Fibroblast of the aortic adventitia (primary cell): ENCODE measurements at places on chromosomes 2 and 18.

DNA sequence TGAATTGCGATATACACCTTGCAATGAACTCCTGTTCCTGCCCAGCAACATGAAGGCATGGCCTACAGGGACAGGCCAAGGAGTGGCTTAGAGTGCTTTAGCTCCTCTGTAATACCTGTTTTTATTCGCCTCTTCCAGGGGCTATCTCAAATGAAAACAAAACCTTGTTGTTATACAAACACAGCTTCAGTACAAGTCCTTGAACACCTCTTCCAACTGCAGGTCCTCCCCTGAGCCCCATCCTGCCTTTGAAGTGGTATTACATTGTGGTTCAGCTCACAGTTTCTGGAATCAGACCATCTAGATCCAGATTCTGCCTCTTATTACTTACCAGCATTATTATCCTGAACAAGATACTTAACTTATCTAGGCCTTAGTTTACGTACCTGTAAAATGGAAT, 83.0 kb upstream of the HNRNPA3 start:
- no peak for DNase-seq

DNA sequence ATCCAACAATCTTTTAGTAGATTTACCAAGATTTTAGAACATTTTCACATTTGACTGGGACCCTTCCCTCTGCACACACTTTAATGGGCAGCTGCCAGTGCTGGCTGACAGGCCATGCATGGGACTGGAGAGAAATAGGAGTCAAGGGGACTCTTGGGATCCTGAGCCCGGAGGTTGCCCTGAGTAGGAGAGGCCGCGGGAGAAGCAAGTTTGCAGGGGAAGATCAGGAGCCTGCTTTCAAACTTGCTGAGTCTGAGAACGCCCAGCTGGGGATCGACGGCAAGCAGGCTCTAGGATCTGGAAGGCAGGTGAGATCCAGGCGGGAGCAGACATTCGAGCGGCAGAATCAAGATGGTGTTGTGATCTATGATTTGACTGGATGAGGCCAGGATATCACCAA, 186.1 kb downstream of the HDAC4 start:
- no peak for DNase-seq

GRCh38 chr2:239302808-239303557, 97.8 kb downstream of the HDAC4 start:
- no peak for DNase-seq

GRCh38 chr2:77519164-77519887, 2.9 kb downstream of the LRRTM4 start:
- DNase-seq, result no peak

DNA sequence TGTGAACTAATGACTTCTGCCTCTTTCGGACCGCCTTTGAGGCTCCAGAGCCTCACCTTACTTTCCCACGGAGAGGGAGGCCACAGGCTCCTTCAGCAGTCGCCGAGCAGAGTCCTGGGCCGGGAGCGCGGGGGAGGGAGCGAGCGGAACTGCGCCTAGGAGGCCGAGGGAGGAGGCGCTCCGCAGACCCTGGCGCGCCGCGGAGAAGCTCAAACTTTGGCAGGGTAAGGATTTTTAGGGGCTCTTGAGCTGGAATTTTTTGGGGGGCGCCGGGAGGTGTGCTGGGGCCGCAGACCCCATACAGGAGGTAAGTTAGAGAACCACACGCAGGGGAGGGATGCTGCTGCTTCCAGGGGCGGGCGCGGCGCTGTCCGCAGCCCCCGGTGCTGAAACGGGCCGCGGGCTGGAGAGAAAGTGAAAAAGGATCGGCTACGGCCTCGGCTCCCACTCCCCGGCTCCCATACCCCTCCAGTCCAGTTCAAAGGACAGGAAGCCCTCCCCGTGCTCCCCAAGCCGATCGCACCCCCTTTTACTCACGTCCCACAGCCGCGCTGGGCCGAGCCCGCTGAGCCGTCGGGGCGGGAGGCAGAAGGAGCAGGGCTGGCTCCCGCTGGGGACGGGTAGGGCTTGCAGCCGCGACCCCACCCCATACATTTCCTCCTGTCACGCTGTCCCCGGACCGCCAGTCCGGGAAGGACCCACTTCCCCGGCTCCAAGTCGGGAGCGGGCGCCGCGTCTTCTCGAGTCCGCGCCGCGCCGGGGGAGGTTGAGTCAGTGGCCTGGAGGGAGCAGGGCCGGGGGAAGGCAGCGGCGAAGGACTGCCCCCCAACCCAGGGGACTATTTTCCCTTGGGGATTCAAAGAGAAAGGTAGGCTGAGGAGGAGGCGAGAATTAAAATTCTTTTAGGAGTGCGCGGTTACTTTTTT, at the start of gene CNGA3:
Gene CNGA3, plus strand, starts transcription at position 146 of the 926 bp plus-strand sequence. CDS start 23,520 bp downstream, outside the sequence.
- DNase-seq, result peak; percentile 24

- DNase-seq, result no peak
These were observed 91.5 kb downstream of the MYCN start for GRCh38 chr2:16031848-16032159.

DNA sequence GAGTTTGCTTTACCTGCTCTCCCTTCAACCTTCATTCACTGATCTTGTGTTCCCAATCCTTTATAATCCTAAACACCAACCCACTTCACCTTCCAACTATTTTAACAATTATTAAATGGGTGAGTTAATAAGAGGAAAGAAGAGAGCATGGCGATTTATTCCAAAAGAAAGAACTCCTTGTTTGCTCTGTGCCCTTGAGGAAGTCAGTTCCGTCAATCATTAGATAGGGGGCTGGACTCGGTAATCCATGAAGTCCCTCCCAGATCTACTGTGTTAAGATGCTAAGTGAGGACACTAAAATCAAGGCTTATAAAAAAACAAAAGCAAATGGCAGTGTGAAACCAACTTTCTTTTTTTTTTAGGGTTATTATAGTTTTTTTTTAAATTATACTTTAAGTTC, 589.9 kb downstream of the XIRP2 start:
- DNase-seq, result no peak

DNA sequence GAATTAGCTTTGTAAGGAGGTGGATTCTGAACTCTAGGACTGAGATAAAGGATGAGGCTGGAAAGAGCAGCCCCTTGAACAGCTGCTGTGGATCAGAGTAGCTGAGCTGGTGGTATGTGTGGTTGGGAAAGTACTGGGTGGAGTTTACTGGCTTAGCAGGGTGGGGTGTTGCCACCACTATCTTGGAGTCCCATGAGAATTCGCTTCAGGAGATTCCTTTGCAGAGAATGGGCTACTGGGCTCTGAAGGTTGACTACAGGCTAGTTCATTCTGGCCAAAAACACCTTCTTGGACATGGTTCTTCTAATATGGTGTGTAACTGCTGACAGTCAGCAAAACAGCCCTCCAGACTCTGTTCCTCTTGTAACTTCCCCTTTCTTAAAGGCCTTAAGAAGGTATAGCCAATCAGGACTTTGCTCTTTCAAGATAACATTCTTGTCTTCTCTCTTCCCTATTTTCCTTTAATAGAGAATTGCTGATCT, 52.7 kb downstream of the TET3 start:
- peak; percentile 86 for DNase-seq

GRCh38 chr18:49859021-49859359, 45.7 kb upstream of the ACAA2 start:
- no peak for DNase-seq

GRCh38 chr2:88077080-88077479, 9.5 kb downstream of the SMYD1 start:
- no peak for DNase-seq

- DNase-seq, result no peak
These were observed 5.6 kb downstream of the IKZF2 start for GRCh38 chr2:213145715-213146242.

DNA sequence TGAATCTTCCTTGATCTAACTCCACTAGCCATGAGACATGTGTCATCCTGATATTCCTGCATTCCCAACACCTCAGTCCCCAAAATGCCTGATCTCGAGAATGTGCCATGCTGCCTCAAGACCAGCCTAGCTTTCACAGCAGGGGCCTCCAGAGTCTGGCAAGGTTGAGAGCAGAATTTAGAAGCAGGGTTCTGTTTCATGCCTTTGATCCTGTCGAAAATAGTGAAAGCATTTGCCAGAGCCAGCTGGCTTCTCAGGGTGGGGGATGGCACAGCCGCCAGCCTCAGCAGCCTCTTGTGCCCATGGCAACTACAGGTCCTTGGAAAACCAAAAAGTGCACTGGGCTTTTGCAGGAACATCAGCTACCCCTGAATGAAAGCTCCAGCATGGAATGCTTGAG, 143.5 kb downstream of the RTN4 start:
- DNase-seq, result no peak

DNA sequence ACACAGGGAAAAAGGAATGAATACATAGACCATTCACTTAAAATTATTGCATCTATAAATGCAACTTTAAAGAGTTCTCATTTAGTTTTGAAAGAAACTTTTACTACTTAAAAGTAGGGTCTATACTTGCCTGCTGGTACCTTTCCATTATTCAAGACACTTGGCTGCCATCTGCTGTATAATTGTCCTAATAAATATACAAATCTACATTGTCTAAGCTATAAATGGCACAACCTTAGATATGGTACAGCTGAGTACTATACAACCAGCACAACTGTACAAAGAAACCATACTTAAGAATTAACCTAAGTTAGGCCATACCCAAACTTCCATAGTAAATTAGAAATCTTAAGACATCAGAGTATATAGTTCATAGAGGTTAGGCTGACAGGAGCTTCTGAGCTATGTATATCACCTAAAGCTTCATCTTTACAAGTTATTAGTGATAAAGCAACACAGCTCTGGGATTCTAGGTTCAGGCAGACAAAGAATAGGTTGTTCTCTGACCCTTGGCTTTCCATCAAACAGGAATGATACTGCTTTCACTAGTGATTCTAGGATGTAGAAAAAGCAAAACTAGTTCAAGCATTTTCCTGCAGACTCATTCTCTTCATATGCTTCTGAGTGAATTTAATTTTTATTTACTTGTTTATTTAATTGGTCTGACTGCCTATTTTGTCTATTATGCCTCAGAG, 22.1 kb downstream of the EXOC6B start:
- DNase-seq, result no peak

DNA sequence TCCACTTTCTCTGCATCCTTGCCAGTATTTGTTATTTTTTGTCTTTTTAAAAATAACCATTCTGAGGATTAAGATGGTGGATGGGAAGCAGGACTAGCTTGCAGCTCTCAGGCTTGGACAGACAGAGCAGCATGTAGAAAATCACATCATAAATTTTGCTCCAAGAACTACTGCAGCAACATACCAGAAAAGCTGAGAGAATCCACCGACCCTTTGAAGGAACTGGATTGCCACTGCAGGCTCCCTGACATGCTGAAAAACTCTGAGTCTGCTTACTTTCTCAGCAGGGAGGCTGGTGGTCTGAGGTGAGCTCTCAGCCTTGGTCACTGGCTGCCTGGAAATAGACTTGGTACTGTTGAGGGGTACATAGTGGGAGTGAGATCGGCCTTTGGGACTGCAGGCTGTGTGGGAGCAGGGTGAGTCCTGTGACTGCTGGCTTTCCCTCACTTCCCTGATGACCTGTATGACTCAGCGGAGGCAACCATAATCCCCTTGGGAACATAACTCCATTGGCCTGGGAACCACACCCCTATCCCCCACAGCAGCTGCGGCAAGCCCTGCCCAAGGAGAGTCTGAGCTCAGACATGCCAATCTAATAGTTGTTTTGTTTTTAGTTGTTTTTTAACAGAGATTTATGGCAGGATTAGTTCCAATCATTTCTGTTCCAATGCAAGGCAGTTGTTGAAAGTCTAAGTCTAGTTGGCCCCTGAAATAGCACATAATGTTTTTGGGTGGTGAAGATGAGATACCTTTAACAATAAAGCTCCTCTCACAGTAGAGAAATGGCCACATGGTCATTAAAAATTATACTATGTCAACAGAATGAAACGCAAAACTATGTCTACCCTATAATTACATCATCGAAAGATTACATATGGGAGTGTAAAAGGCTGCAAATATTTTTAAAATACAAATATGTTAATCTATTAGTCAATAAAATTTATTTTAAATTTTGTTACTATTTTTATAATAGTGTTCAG, 414.2 kb upstream of the CHAC2 start:
- DNase-seq, result peak; percentile 51

GRCh38 chr2:163822033-163822432, 86.2 kb upstream of the FIGN start:
- DNase-seq, result no peak

GRCh38 chr18:66867653-66868052, 263.8 kb upstream of the CDH19 start:
- DNase-seq, result no peak

DNA sequence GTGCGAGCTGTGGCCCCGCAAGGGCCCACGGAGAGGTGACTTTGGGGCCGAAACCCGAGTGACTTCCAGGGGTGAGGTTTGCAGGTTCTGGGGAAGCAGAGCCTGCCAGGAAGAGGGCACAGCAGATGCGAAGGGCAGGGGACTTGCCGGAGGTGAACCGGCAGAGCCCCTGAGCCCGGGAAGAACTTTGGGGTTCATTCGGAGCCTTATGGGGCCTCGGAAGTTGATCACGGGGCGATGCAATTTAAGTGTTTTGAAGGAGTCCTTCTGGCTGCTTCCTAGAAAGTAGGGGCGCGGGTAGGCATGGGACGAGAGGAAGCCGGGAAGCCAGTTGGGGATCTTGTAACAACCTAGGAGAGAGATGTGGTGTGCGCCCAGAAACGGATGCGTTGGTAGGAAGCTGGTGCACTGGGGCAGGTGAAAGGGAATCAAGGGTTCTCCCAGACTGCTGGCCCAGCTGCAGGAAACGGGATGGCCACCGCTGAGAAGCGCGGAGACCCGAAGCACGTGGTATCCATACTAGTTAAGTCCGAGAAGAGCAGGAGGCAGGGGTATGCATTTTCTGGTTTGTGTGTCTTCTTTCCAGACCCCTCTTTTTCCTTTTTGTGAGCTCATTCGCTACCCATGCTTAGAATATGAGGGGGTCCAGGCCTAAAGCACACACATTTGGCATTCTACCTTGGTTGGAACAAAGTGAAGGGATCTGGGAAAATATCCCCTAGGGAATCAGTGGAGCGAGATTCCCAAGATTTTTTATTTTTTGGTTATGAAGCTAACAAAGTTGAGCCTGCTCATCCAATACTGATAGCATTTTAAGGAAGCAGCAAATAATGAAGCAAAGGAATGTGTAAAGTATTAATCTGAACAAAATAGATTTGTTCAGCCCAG, 758 bp downstream of the SCLY start:
- peak; percentile 45 for DNase-seq

DNA sequence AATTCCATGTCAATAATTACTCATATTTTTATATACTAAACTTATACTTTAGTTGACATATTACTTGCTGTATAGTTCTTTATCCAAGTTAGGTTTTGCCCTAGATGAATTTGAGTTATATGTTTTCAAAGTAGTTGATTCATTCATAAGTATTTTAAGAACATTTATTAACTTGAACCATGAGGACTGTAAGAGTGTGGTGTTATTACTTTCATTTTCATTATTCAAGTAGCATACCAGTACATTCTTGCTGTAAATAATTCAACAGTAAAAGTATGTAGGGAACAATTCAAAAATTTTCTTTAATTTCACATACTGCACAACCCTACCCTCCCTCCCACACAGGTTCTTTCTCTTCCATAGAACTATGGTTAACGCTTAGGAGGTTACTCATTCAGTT, 75.4 kb downstream of the ANKRD12 start:
- DNase-seq, result no peak

GRCh38 chr18:24173997-24174396, 35.1 kb downstream of the CABYR start:
- no peak for DNase-seq

GRCh38 chr18:59604877-59605276, 92.3 kb downstream of the CCBE1 start:
- no peak for DNase-seq

GRCh38 chr18:24704946-24705630, 244.7 kb downstream of the HRH4 start:
- no peak for DNase-seq
